ENCODE measurements at places on chromosomes 12 and 14. TPM values are rescaled to one million over a fixed set of nuclear protein-coding genes. Genes with fewer than 3 reads are reported as not detected.

The STAC3 gene
- total RNA-seq = 1.1 TPM

The FBXO21 gene
- total RNA-seq = 124 TPM

The C12orf50 gene
- total RNA-seq = not detected

The PLXNC1 gene
- total RNA-seq = 1.5 TPM

The NTS gene
- not detected for total RNA-seq

The PLCZ1 gene
- total RNA-seq = not detected
